Esophagus squamous epithelium (tissue), 5 donors: ENCODE measurements at places on chromosomes 5 and 9.

- no peak for DNase-seq
Measured at GRCh38 chr9:110334871-110335270, 2.8 kb downstream of the TXNDC8 start.

- DNase-seq: no peak
Measured at GRCh38 chr5:171906066-171906570, 100.3 kb downstream of the FBXW11 start.

GRCh38 chr9:123329329-123329955 is 26.6 kb upstream of the CRB2 start:
- DNase-seq: no peak

- no peak for DNase-seq
Measured at GRCh38 chr9:111857555-111858211, 38.9 kb upstream of the UGCG start.

- DNase-seq: no peak
Measured at GRCh38 chr5:172713113-172713808, 57.7 kb downstream of the DUSP1 start.

GRCh38 chr5:80181618-80182211 is 74.1 kb downstream of the SERINC5 start:
- no peak for DNase-seq

DNA sequence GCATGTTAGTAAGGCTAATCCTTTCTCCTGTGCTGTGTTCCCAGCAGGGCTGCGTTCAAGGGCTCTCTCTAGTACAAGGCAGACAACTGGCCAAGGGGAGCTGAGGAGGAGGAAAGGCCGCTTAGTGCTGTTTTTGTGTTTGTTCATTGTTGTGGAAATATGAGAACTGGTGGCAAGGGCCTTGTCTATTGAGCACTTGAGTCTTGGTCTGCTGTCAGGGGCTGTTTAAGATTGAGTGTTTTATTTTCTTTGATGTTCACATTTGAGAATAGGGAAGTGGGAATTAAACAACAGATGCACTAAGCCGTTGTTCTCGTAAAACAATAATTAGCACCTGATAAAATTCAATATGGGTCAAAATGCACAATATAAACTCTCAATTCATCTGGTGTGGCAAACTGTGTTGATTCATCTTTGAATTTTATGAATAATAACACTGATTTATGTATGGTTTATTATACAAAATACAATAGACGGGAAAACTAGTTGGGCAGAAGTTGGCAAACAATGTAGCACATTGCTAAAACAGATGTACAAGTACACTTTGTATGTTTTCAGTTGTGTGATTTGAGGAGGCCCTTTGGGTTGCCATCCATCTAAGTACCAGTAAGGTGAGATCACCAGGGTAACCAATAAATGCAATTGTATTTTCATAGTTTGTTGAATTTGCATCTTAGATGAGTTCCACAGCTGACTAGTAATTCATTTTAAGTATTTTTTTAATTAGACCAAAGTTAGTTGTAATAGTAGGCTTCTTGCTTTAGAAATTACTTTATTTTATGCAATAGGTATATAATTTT is 97.6 kb upstream of the GRHPR start:
- no peak for DNase-seq

DNA sequence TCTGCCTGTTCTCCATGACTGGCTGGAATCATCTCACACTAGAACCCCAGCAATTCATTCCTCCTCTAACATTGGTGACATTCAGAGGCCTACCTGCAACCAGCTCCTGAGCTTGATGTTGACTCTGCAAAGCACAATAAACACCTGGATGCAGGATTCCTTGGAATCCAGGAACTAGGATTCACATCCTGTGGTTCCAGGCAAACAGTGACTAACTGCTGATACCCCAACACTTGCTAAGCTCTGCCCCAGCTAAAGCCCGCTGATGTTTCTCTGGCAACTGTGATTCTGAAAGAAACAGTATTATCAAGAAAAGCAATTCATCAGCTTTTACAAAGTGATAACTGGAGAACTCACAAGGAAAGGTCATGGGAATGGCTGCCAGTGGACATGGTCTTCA is 29.2 kb downstream of the SUSD1 start:
- DNase-seq: no peak

DNA sequence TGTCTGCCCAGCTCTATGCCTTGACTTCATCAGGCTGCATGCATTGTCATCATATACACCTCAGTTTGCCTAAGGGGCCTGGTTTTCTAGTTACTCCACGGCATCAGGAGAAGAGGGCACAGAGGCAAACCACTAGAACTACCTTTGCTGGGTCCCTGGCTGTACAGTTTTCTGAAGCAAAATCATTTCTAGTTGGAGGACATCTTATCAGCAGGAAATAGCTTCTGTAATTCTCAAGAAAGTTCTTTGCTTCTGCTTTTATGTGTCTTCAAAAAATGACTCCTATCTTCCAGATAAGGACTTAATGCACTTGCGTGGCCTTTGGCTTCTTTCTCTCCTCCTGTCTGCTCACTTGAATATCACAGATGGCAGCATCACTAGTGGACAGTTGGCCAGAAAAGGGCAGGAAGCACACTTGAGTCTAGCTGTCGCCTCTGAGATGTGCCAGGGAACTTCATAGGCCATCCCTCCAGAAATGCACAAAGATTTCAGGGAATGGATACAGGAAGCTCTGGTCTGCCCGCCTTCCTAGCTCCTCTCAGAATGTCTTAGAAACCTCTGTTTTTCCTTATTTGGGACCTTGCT is 22.4 kb upstream of the LTC4S start:
- DNase-seq: no peak

- DNase-seq: no peak
Measured at GRCh38 chr5:35233121-35233520, 2.8 kb upstream of the PRLR start.

DNA sequence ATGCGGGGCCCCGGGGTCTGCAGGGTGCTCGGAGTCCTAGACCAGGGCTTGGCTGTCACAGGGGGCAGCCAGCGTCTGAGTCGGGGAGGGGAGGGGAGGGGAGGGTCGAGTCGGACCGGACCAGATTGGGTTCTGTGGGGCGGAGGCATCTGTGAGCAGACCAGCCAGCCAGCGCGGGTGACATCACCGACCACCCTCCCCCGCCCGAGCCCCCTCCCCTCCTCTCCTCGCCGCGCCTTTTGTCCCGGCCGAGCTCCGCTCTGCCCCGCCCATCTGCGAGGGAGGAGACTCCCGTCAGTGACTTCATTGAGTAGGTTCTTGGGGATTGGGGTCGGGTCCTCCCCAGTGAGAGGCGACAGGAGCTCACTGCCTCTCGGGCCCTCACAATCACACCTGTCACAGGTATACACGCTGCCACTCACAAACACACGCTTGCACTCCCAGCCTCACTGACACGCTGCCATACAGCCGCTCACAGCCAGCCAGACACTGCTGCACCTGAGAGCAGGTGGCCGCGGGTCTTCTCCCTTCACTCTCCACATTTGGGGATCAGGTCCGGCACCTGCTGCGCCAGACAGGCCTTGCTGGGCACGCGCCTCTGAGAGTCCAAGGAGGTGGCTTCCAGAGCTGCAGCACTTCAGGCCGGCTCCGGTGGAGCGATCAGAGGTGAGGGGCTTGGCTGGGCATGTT is 546 bp downstream of the DNAJB5 start:
- DNase-seq: no peak

GRCh38 chr5:21236971-21237427 is 1249.0 kb upstream of the CDH18 start:
- DNase-seq: no peak

DNA sequence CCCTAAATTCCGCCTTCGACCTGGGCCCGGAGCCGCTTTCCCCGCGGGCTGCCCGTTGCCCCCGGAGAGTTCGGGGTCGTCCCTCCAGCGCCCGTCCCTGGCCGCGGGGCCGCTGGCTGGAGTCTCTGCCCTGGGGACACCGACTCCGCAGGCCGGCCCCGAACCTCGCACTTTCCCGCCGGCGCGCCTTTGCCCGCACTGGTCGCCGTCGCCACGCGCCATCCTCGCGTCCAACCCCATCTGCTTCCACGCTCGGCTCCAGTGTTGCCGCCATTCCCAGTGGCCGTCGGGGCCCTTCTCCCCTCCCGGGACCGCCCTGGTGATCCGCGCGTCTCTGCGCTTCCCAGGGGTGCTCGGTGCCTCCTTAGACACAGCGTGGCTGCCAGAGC is 11.0 kb downstream of the LHX3 start:
- no peak for DNase-seq

- no peak for DNase-seq
Measured at GRCh38 chr5:112116371-112116770, 302.7 kb downstream of the EPB41L4A start.

GRCh38 chr9:119522381-119522780 is 153.1 kb upstream of the BRINP1 start:
- DNase-seq: no peak

- no peak for DNase-seq
Measured at GRCh38 chr5:157575381-157576020, at the start of gene ADAM19. Gene ADAM19 (minus strand): TSS chr5:157575775. CDS start chr5:157575696, 79 bp downstream.

- DNase-seq: no peak
Measured at GRCh38 chr5:116032094-116032517, at the start of gene ARL14EPL. Gene ARL14EPL (plus strand): TSS chr5:116032472. CDS start chr5:116051466, 18,994 bp downstream.

GRCh38 chr9:37083654-37084053 is 36.7 kb upstream of the ZCCHC7 start:
- DNase-seq: no peak

DNA sequence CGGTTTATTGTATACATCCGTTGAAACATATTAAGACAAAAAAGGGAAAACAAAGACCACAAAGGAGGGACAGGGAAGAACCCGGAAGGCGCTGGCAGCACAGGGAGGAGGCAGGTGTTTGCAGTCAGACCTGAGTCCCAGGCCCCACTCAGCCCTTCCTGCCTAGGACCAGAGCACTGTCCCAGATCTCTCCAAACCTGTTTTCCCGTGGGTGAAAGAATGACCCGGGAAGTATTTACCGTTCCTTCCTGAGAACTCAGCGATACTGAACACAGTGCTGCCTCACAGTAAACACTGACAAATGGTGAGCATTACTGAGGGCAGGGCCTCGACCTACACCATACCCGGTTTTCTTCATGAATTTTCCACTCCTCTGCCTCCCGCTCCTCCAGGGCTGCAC is 1.2 kb downstream of the ABO start:
- DNase-seq: no peak

DNA sequence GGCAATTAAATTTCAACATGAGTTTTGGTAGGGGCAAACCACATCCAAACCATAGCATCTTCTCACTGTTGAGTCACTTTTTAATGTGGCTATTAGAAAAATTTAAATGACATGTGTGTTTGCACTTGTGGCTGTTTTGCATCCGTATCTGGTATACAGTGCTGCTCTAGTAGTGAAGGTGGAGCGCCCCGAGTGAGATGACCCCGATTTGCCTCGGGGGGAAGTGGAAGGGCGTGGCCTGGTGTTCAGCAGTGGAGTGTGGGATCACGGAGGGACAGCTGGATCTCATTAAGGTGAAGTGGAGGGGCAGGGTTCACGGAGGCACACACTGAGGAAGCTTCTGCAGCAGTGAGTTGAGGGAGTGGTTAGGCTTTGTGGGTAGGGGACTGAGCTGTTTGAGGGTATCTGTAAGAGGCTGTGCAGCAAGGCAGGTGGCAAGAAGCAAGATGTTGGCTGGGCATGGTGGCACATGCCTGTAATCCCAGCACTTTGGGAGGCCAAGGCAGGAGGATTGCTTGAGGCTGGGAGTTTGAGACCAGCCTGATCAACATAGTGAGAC is 6.2 kb upstream of the GMCL2 start:
- no peak for DNase-seq

DNA sequence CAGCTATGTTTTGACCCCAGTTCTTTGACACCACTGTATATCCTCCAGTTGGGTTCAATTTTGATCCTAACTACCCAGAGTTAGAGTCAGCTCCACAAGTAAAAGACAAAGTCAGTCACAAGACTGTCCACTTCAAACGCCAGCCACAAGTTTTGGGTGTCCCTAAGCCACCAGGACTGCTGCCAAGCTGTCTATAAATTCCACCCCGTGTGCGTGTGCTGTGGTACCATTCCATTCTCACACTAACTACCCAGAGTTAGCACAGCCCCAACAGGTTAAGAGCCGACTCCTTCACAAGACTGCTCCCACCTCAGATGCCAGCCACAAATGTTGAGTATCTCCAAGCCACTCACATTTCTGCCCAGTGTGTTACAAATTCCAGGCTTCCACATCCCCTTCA is 56.7 kb downstream of the APC start:
- no peak for DNase-seq

DNA sequence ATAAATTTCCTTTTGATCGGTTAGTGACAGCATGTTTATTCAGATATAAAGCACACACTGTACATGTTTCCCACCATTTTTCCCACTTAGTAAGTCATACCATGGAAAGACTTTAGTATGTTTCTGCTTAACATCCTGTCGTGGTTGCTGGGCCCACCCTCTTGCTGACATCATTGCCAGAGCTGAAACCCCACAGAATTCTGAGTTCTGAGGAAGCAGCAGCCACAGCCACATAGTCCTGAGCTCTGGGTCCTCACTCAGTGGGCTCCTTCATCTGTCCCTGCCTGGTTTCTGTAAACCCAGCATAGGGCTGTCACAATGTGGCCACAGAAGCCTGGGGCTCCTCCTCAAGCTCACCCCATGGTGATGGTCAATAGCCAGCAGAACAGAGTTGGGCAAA is 441.5 kb downstream of the ENC1 start:
- no peak for DNase-seq

DNA sequence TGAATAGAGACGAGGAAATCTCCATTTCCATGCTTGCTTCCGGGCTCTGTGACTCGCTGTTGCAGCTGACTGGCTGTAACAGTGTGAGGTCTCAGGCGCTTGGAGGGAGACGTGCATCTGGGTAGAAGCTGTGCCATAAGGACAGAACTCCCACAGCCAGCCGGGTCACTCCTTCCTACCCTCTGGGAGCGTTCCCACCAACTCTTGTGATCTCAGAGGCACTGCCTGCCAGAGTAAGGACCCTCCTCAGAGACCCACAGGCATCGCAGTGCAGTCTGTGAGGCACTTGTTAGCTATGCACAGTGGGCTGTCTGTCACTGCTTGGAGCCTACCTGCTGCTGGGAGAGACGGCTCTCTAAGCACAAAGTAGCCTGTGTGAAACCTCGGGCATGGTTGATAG is 203.4 kb upstream of the SEMA6A start:
- no peak for DNase-seq

GRCh38 chr5:107979291-107979690 is 308.6 kb upstream of the EFNA5 start:
- DNase-seq: no peak

- no peak for DNase-seq
Measured at GRCh38 chr9:20078246-20078645, 289.4 kb upstream of the SLC24A2 start.
